NCI-H187 (cell line): ENCODE measurements at places on chromosomes 16 and 17.

GRCh38 chr16:14462811-14463210 is 167.2 kb downstream of the PARN start:
- DNase-seq = no peak

DNA sequence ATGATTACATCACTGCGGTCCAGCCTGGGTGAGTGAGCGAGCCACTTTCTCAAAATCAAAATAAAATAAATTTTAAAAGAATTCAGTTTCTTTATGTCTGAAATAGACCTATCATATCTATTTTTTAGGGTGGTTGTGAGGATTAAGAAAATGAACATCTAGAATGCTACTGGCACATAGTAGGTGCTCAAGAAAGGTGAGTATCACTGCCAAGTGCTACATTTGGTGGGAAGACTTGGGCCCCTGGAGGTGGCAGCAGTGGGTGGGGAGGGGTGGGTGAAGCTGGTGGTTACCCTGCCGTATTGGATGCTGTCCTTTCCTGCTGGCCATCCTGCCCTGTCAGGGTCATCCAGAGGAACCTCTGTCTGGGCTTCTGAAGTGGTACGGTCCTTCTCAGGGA is 50.3 kb downstream of the ABCC6 start:
- no peak for DNase-seq

- no peak for DNase-seq
These were observed 4.0 kb downstream of the WBP2 start for GRCh38 chr17:75850928-75851692.

GRCh38 chr17:65896889-65897288 is 295.0 kb downstream of the CEP112 start:
- DNase-seq = no peak

GRCh38 chr17:42133461-42134041 is 10.9 kb downstream of the HSPB9 start:
- peak; percentile 76 for DNase-seq

DNA sequence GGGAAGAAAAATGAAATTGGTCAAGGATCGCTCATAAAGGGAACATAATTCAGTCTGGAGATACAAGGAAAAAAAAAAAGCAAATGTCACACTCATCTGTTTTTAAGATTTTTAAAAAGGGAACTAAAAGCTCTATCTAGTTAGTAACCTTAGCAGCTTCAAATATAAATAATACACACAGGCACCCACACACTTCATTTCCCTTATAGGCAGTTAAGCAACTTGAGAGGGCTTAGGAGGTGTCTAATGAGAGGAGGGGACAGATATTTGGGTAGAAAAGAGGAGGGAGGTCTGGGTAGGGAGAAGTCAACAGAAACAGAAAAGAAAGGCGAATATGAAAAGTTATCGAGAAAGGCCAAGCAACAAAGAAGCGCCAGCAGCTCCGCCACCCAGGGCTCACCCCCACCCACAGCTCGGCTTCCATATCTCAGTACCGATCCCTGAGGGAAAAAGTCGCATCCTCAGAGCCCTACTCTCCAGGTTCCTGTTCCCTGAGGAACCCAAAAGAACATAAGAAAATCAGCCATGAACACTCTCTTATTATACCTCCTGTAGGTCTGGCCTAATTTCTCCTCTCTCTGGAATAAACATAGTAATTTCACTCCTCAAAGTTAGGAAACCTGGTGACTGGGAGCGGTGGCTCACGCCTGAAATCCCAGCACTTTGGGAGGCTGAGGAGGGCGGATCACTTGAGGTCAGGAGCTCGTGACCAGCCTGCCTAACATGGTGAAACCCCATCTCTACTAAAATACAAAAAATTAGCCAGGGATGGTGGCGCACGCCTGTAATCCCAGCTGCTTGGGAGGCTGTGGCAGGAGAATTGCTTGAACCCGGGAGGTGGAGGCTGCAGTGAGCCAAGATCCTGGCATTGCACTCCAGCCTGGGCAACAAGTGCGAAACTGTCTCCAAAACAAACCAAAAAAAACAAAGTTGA is 69.6 kb upstream of the RCVRN start:
- DNase-seq = no peak

DNA sequence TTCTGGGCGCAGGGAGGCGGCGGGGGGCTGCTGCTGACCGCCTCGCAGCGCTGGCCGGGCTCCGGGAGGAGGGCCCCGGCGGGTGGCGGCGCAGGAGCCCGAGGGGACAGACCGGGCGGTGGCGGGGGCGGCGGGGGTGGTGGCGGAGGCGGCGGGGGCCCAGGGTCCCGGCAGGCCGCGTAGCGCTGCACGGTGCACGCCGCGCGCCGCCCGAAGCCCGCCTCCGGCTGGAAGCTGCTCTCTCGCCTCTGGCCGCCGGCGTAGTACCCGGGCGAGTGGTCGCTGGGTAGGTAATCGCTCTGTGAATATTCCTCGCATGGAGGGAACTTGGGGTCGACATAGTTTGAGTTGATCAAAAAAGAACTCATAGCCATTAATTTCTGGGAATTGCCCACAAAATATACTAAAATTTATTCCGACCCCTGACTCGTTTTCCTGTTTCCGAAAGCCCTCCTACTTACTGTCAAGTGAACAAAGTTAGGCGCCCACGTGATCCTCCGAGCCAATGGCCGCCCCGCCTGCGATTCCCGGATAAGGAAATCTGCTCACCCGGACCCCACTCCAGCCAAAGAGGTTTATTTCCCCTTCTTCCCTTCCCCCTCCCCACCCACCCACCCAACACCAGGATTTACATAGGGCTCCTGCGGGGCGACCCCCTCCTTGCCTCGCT is at the start of gene HOXB4:
TSS of gene HOXB4 (minus strand) at position 405 of the 670 bp plus-strand sequence. CDS start at position 374, 31 bp downstream.
- no peak for DNase-seq

GRCh38 chr17:50426814-50427787 is 1.1 kb downstream of the ACSF2 start:
- DNase-seq = no peak

- no peak for DNase-seq
These were observed 318.8 kb downstream of the C16orf95 start for GRCh38 chr16:86998196-86999001.

GRCh38 chr17:47704736-47705135 is 10.8 kb downstream of the TBKBP1 start:
- no peak for DNase-seq

GRCh38 chr16:88835383-88835782 is 21.4 kb downstream of the GALNS start:
- DNase-seq = no peak

DNA sequence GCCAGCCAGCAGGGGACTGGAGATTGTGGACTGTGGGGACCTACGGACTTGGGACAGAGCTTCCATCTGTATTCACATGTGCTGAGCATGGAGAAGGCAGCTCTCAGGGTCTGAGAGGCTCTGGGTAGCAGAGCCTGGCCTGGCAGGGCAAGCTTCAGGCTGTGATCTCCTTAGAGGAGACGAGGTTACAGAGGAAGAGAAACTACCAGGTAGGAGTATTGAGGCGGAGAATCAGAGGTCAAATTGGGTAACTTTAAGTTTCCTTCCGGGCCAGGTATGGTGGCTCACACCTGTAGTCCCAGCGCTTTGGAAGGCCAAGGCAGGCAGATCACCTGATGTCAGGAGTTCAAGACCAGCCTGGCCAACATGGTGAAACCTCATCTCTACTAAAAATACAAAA is 8.8 kb downstream of the CTNS start:
- no peak for DNase-seq

- no peak for DNase-seq
These were observed 148.0 kb upstream of the TNRC6C start for GRCh38 chr17:77810536-77810935.

DNA sequence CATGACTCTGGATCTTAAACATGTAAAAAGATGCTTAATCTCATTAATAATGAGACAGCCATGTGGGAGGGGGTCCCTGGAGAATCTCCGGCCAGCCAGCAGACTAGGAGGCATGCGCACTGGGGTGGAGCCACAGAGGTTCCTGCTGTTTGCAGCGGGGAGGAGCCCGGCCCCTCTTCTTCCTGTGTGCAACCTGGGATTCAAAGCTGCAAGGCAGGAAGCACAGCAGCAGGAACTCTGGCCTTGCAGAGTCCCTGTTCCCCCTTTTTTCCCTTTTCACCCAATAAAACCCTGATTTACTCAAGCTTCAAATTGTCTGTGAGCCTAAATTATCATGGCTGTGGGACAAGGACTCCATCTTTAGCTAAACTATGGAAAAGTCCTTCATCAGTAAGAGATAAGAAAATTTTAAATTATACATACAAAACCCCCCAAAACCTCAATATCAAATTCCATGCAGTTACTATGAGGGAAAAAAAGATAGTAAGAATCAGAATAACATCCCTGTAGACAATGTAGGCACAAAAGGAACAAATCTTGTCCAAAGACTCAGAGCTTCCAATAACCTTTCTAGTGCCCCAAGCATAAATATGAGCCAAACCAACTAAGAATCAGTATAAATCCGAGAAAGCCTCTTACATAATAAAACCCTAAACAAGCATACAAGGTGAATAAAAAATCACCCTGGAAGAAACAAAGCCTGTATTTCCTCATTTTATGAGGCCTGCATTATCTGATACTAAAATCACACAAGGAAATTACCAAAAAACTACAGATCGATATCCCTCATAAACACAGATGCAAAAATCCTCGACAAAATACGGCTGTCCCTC is 12.1 kb downstream of the CFDP1 start:
- DNase-seq = no peak

- DNase-seq = no peak
These were observed 3.6 kb downstream of the SNTB2 start for GRCh38 chr16:69190598-69190997.

DNA sequence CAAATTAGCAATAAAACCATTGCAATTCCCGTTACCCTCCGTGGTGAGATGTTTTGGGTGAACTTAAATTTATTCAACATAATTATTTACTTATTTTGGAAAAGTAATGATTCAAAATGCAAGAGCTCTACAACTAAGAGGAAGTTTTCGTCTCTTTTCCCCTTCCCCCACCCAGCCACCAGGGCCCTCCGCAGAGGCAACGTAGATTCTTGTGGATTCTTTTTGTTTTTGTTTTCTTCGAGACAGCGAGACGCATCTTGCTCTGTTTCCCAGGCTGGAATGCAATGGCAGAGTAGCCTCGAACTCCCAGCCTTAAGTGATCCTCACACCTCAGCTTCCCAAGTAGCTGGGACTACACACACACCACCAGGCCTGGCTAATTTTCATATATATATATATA is 19.2 kb downstream of the CCDC40 start:
- DNase-seq = no peak

DNA sequence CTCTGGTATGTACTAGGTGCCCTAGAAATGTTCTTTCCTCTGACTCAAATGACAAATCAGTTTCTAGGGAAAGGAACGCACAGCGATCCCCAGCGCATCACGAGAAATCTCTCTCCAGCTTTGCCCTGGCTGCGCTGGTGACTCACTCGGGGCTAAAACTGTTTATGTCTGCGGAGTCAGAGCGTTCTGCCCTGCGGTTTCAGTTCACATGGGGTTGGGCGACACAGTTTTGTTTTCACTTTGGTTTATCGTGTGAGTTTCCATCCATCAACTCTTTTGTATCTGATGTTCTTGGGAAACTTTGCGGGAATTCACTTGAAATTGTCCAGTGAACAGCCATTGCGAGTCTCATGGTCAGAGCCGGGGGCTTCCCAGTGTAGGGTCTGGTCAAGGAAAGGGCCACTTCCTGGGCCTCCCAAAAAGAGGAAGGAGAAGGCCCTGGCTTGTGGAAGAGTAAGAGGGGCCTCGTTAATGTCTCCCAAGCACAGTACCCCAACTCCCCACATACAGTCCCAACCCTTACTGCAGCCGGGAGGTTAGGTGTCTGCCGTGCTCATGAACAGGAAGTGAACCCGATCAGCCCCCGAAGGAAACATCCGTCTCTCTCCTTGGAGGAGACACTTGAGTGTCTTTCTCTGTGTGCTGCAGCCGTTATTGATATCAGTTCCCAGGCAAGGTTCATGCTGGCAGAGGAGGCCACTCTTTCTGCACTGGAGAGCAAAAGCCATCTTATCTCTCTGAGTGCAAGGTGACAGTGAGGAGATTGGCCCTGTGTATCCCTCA is 643.2 kb downstream of the WWOX start:
- DNase-seq = no peak

DNA sequence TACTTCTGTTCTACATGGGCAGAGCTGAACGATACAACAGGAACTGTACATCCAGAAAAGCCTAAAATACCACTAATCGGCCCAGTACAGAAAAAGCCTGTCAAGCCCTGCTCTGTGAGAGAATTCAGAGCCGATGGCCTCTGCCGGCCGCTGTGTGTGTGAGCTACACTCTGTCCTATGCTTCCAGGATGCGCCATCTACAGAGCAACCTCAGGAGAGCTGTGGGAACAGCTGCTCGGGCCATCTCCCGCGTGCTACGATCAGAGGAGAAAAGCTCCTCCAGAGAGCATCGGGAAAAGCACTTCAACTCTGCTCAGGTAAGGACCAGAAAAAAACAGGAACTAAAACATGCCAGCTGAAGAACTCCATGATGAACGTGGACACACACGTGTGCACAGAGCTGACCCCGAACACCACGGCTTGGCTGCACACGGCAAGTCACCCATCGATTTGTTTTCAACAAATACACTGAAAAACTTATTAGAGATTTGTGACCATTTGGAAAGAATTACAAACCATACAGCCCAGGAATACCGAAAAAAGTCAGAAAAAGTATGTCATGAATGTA is 115.9 kb downstream of the ANKRD11 start:
- no peak for DNase-seq

- DNase-seq = no peak
These were observed 24.3 kb upstream of the TMEM220 start for GRCh38 chr17:10754109-10754508.

DNA sequence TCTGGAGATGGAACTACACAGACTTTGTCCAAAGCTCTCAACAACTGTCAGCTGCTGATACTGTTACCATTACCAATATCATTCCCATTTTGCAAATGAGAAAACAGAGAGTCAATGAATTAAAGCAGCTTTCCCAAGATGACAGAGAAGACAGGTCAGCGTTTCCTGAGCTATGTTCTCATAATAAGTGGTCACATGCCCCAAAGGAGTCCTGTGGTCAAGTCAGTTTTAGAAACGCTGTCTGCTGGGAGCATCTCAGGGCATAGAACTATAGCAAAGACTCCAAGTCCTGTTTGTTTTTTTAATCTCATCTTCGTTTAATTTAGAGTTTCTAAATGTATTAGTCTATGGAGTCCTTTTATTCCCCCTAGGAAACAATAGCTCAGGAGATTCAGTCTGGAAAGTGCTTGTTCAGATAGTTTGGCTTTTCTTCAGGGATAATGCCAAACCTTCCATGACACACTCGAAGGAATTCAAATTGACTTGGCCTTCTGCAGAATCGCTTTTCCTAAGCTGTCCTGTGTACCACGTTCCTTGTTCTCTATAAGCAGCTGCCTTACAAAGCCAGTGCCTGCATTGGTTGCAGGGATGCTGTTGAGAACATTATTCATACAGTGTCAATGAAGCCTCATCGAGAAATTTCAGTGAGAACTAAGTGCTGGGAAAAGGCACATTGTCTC is 12.1 kb downstream of the CCDC42 start:
- no peak for DNase-seq
